CD4-positive, alpha-beta T cell treated with Interleukin-17A for 1 hour (primary cell): ENCODE measurements at places on chromosomes 12 and 14.
A peak's percentile ranks its signal among the peaks of the same experiment; 100 is the strongest.

DNA sequence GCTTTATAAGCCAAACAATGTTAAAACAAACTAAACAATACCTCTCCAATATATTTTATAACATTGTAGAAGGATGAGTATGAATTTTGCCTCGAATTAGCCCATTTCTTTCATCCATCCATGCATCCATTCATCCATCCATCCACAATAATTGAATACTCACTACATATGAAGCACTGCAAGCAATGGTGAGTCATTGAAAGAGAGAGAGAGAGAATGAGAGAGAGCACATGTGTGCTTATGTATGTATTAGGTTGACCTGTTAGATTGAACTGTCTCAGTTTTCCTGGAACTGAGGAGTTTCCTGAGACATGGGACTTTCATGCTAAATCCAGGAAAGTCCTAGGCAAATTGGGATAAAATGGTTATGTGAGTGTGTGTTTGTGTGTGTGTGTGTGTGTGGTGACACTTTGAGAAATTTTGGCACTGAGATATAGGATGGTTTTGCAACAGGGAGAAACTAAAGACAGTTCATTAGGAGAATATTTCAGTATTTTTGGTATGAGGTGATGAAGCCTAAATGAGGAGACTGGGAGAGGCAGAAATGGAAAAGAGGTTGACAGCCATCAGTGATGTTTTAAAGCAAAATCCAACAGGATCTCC lies 98.4 kb downstream of the C12orf75 start:
- DNase-seq = no peak

DNA sequence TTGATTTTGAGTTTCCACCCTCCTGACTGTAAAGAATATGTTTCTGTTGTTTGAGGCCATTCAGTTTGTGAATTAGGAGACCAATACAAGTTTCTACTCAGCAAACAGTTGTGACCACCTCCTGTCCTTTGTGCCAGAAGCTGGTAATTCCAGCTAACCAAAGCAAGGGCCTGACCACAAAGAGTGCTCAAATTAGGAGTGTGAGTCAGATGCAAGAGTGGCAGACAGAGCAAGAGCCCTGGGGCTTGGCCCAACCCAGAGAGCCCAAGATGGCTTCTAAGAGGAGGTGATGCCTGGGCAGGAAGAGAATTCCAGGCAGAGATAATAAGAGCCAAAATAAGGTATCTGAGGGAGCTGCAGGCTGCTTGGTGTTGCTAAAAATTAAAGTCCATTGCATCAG lies 77.7 kb upstream of the C14orf132 start:
- DNase-seq = no peak

DNA sequence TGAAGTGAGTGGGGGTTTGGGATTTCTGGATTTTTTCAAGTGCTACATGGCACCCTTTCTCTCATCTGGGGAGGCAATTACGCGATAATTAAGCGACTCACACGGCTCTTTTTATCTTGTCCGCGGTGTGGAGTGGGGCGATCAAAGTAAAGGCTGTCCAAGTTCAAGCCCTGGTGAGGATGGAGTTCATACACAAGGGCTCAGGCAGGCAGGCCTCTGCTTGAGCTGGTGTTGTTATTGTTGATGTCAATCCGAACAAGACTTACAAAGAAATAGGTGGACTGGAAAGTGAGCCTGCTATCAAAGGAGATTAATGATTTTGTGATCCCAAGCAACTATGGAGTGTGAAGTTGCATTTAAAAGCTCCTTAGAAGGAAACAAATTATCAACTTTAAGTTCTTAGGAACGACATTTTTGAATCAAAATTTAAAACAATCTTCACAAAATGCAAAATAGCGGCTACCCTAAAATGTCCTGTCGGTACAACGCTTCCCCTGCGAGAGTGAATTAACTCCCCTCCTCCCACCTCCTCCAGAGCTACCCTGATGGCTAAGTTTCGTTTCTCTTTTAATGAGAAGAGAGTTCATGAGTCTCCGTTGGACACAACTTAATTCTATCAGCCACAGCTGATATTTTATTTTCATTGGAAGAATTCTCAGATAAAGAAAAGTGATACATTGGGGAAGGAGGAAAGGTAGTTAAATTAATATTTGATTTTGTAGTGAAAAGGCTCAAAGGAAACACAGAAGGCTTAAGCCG lies 5.9 kb downstream of the FOXA1 start:
- no peak for DNase-seq

DNA sequence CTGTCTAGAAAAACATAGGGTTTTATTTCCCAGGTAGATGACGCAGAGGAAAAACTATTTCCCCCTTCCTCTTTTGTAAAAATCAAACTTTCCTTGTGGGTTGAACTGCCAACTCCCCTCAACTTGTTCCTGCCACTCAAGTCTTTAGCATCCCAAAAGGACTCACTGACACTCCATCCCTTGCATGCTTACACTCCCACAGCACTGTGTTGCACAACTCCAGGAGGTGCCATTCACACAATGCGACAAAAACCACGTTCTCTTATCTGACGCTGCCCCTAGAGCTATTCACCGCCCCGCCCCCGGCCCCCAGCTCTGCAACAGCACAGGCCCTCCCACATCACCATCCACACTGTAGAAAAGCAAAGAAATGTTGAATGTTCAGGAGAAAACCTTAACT lies 16.9 kb upstream of the STON2 start:
- DNase-seq = no peak

- no peak for DNase-seq
These were observed 91.1 kb upstream of the CLMN start for GRCh38 chr14:95410838-95411237.

GRCh38 chr14:34478261-34478660 lies 16.2 kb upstream of the SPTSSA start:
- DNase-seq = no peak

GRCh38 chr12:79415746-79416435 lies 274.9 kb downstream of the PAWR start:
- DNase-seq = no peak

GRCh38 chr14:56659964-56660551 lies 80.5 kb downstream of the TMEM260 start:
- DNase-seq = no peak

- no peak for DNase-seq
These were observed 77.4 kb downstream of the SCARB1 start for GRCh38 chr12:124786061-124786964.

DNA sequence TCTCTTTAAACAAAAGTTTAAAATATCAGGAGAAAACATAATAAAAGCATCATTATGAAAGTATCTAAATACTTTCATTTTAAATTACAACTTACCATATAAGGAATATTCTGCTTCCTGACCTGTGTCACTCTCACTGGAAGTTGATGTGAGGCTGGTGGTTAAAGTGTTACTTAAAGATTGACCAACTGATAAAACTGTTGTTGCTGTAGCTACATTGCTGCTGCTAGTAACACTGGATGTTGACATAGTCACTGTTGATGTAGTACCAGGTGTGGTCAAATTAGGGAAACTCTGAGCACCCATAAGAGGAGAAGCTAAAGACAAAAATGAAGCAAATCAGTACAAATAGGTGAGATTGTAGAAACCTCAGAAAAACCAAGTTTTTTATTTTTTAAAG lies 79.9 kb downstream of the HECTD1 start:
- peak; percentile 89 for DNase-seq

- DNase-seq = no peak
These were observed 1.8 kb downstream of the GALNT9 start for GRCh38 chr12:132327336-132328171.

- no peak for DNase-seq
These were observed 73.2 kb upstream of the MDM1 start for GRCh38 chr12:68405343-68405781.

DNA sequence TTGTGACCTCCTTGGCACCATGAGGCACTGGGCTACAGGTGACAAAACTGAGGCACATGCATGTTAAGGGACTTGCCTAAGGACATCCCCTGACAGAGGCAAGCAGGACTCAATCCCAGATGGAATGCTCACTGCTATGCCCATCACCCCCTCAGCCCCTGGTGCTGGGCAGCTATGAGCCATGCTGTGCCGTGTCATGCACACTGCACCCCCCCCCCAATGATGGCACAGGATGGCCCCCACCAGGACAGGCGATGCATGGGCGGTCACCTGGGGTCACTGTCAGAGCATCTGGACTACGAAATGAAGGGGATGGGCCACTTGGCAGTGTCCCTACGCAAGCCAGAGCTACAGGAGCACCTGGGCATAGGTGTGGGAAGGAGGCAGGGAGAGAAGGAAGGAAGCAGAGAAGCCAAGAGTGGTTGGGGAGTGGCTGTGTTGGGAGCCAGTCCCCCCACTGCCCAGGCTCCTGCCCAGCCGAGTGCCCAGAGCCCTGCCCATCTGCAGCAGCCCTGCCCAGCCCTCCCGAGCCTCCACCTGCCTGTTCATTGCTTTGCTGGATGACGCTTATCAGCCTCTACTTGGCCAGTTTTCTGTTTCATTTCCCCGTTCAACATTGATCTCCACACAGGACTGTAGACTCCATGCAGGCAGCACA lies 84.9 kb upstream of the DIO3 start:
- no peak for DNase-seq

GRCh38 chr12:76311796-76312195 lies 36.4 kb downstream of the BBS10 start:
- DNase-seq = no peak

DNA sequence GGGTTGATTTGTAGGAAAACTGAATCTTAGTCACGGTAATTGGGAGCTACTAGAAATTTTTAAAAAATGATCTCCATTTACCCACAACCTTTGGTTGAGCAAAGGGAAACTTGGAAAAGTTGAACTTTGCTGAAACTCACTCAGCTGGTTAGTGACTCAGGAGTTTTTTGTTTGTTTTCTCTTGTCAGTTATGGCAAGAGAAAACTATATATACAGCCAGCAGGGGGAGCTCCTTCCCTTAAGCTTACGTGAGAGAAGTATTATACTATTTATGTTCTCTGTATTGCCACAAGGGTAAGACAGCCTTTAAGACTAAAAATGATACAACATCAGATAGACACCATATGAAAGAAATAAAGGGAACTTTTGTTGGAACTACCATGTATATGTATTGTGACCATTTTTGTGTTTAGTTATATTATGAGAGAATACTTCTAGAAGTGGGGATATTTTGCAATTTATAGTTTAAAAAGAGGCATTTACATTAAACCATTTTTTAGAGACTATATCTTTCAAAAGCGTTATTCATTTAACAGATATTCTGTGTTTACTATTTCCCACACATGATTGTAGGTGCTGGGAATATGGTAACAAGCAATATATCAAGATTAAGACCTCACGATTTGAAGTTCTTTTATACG lies 28.1 kb upstream of the TBC1D30 start:
- peak; percentile 81 for DNase-seq

GRCh38 chr14:95480887-95481226 lies 35.6 kb downstream of the SYNE3 start:
- DNase-seq = no peak

DNA sequence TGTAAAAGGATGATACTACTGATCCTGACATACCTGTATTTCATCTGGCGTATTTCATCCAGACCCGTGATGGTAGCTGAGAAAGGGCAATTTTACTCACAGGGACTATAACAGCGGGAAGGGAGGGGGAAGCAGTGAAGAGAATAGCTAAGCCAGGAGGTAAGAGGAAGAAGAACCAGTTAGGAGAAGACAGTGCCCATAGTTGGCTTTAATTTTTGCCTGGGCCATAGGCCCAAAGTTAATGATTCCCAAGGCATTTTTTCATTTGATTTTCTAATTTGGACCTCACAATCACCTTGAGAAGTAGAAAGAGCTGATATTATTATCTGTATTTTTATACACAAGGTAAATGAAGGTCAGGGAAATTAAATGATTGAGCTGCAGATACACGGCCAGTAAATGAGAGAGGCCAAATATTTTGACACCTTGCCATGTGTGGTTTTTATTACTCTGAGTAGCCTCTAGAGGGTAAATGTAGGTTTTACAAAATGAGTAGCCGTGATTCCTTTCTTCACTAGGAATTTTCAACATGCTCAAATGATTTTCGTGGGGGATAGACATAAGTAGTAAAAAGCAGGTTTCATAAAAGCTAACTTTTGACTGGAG lies 382.2 kb downstream of the FUT8 start:
- DNase-seq = no peak

- no peak for DNase-seq
These were observed 13.2 kb upstream of the OVCH1 start for GRCh38 chr12:29510591-29511185.

- DNase-seq = no peak
These were observed 97.2 kb upstream of the TMEM260 start for GRCh38 chr14:56482310-56482911.

DNA sequence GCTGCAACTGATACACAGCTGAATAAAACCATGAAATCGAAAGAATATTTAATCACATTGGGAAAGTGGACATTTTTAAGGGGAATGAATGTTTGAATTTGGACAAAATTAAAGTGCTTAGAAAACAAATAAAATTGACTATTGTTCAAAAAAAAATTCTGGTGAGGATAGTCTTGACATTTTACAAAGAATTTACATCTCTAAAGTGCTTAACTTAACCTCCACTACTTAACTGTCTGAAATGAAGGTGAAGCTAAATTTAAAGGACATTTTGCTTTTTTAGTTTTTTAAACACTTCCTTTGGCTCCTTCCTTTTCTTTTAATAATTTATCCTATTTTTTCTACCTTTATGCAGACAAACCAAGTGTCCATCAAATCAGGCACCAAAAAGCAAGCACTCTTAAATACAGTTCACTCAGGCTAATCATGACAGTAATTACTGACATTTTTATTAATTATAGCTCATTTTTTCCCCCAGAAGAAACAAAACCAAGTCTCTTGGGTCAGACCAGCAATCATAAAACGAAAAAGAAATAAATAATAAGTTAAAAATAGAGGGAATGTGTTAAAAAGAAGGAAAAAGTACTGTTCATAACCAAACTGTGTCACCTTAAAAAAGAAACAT lies 5.7 kb upstream of the CCND2 start:
- no peak for DNase-seq

GRCh38 chr14:69023035-69023434 lies 43.9 kb upstream of the ACTN1 start:
- DNase-seq = no peak

GRCh38 chr14:94476023-94476422 lies at the start of gene SERPINA9:
TSS of gene SERPINA9 (minus strand) at chr14:94476197. CDS start at chr14:94469840, 6,357 bp downstream.
- DNase-seq = no peak

GRCh38 chr14:101008196-101008595 lies 104.7 kb upstream of the RTL1 start:
- no peak for DNase-seq

GRCh38 chr14:76067536-76067935 lies 82.0 kb downstream of the IFT43 start:
- DNase-seq = no peak

GRCh38 chr12:58504143-58504938 lies 416.0 kb downstream of the LRIG3 start:
- DNase-seq = no peak

DNA sequence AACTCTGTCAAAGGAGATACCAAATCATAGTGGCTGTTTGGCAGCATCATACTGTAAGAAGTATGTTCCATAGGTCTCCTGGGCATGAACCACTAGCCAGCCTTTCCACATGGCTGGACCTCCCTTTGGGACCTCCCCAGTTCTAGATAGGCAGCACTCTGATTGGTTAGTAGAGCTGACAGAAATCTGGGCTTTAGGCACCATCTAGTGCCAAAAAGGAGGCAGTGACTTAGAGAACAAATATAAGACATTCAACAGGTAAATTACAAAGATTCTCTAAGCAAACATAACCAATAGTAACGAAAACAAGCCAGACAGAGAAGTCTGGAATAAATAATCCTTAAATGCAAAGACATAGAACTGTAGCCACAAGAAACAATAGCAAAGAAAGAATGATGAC lies 148.0 kb upstream of the PDE3A start:
- DNase-seq = no peak

- no peak for DNase-seq
These were observed 6.7 kb upstream of the BDKRB2 start for GRCh38 chr14:96197969-96198368.
